Stimulated activated CD8-positive, alpha-beta memory T cell treated with anti-CD3 and anti-CD28 coated beads, Interleukin-7, amount 100 ng/mL, for 48 hours (primary cell): ENCODE measurements at places on chromosomes 6 and 20.

GRCh38 chr6:64252256-64252655 lies 616.7 kb downstream of the PHF3 start:
- DNase-seq = no peak

DNA sequence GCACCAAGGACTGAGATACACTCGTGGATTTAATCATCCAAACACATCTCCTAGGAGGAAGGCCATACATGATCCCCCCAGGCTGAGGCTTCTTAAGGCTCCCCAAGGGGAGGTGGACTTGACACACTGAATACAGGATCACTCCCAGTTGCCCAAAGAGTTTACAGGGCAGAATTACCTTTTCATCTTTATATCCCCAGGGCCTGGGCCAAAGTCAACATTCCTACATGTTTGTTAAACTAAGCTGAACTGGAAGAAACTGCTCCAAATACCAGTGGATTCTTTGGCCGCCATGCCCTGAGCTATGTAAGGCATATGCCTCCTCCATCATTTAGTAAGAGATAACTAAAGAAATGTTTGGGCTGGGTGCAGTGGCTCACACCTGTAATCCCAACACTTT lies 22.2 kb upstream of the SERPINB1 start:
- DNase-seq = no peak

- DNase-seq = no peak
Observed at GRCh38 chr6:130128326-130128725, 94.4 kb downstream of the SAMD3 start.

DNA sequence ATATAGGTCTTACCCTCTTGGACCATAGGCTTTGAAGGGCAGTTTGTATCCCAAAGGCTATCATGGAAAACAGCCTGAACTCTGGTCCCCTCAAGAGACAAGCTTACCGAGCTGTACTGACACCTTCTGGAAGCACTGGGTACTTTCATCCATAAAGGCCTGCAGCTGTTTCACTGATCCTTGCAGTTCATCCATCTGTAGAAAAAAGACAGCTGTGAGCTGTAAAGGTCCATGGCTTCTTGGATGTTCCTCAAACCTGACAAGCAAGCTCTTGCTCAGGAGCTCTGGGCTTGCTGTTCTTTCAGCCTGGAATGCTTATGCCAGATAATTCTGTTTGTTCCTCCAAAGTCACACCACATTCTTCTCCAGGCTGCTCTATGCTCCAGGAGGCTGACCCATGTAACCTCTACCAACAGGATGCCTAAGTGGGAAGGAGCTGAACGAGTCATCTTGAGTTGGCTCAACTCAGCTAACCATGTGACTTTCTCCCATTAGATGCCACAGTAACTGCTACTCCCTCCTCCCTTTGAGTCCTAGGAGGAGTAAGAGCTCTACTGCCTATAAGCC lies 8.8 kb upstream of the NDRG3 start:
- no peak for DNase-seq

DNA sequence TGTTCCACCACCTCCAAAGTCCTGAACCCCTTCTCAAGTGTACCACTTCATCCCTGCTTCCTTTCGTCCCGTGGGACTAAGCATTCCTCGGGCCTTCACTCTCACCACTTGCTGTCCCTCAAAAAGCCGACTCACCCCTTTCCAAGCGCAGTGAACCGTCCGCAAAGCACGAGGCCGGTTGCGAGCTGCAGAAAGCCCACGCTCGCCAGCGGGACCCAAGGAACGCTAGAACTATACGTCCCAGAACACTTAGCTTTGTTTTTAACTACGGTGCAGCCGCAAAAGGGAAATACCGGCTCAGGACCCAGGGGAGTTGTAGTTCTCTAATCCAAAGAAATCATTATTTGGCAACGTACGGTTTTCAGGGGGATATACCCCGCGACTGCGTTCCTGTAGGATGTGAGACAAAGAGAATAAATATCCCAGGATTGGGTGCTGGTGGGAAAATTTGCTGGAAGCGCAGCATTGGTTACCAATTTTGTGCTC lies 416 bp upstream of the POLR1H start:
- peak; percentile 10 for DNase-seq

DNA sequence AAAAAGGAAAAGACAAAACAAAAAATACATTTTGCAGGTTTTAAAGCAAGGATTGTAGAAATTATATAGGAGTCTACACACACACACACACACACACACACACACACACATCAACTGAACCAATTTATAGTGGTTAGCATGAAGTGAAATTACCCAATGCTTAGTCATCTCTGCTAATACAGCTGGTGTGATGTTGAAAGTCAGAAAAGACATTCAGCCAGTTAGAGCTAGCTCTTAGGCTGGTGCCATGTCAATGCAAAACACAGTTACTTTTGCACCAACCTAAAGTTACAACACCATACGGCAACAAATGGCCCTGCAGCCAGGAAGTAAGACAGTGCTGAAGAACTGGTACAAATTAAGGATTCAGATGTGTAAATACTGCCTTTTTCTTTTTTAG lies 15.2 kb downstream of the FAM210B start:
- no peak for DNase-seq

DNA sequence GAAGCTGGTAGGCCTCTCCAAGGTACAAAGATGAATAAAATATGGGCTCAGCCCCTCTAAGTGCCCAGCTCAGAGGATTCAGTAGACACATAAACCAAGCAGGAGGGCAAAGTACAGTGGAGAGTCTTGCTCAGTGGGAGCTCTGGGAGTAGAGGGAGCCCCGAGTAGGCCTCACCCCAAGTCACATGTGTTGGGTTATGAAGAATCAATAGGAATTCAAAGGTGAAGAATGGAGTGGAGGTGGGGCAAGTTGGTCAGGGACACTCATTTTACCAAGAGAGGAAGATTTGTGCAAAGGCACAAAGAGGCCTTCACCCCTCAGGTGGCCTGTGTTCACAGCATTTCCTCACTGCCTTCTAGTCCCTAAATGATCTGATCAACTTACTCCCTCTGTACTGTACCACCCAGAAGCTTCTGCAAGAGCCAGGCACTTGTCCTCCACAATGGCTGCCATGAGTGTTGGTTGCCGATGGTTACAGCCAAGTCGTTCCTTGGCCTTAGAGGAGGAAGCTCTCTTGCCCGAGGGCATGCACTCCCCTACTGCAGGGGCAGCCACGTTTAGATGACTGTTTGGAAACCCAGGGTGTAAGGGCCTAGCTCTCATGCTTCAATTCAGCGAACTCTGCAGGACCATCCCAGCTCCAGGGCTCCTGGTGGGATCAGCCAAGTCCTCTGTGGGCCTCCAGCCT lies 6.7 kb upstream of the CDKN1A start:
- no peak for DNase-seq

- DNase-seq = no peak
Observed at GRCh38 chr6:53603386-53604116, 58.6 kb upstream of the GCLC start.

DNA sequence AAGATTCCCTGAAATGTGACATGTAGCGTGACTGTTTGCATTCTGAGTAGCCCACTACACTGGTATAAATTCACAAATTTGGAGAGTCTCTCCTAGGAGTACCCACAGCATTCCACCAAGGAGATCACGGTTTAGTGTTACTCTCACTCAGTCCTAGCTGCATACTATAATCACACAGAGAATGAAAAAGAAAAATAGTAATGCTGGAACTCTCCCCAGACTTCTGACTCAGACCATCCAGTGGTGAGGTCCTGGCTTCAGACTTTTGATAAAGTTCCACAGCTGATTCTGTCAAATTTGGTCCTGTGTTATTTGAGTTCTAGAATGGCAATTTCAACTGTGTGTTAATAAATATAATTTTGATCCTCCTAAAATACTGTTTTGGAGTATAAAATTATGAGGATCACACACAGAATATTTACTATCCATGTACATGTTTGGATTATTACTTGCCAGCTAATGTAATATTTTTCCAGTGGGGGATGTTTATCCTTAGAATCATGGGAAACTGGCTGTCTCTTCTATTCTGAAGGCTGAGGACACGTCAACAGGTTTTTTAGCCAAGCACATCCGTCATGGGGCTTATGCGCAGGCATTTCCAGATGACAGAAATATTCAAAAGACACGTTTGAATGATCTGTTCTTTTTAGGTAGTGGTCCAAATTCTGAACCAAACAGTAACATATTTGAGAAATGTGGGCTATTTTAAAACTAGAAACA lies 5.1 kb upstream of the KIAA0408 start:
- no peak for DNase-seq

DNA sequence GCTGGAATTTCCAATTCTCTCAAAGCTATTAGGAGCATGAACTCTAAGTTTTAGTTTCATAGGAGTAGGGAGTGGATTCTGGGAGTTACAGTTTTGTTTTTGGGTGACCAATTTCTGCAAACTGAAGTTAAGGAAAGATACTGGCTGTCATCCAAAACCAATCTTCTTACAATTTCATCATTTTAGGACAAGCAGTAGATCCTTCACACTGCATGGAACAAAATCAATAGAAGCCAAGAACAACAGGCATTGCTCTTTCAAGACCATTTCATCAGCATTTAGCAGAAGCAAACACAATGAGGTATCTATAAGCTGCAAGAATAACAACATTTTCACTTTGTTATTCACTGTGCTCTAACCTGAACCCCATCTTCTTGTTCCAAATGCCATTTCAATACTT lies 173.0 kb downstream of the GMDS start:
- no peak for DNase-seq

DNA sequence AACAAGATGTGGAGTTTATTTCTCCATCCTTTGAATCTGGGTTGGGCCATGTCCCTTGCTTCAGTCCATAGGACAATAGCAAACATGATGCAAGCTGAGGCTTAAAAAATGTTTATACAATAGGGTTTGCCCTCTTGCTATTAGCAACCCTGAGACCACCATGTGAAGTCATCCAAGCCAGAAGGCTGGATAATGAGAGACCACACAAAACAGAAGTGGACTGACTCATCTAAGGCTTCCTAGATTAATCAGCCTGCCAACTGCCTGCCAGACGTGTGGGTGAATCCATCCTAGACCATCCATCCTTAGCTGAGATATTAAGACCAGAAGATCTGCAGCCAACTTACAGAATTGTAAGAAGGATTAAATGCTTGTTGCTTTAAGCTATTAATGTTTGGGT lies 38.1 kb upstream of the ISM1 start:
- peak; percentile 28 for DNase-seq

DNA sequence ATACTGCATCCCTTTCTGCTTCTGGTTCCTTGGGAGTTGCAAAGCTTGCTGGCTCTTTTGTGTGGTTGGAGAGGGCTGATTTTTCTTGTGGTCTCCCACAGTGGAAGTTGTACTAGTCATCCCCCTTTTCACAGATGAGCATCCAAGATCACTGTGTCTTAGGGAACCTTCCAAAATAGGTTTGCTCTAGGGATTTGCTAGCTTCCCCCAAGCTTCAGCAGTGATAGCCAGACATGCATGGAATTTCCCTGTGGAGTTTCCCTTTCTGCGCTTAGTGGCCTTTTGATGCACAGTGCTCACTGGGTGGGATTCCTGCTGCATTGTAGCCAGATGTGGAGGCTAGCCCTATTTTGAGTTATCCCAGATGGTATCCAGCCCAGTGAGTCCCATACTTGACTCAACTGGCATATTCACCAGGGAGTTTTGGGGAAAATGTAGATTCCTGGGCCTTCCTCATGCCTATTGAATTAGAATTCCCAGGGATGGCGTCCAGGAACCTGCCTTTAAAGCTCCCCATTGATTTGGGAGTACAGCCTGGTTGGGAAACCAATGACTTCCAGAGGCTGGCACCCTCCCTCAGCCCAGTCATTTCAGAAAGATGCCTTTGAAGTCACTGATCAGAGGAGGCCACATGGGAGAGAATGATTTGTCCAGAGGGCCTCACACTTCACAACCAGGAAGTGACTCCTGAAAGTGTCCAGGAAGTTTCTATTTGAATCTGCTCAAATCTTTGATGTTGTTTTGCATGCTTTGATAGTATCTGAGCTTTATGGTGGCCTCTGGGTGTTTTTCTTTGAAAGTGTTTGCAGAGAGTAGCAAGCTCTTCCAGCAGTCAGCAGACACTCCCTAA lies 25.9 kb downstream of the PPARD start:
- no peak for DNase-seq

- DNase-seq = no peak
Observed at GRCh38 chr6:144317736-144318135, 32.6 kb downstream of the UTRN start.

DNA sequence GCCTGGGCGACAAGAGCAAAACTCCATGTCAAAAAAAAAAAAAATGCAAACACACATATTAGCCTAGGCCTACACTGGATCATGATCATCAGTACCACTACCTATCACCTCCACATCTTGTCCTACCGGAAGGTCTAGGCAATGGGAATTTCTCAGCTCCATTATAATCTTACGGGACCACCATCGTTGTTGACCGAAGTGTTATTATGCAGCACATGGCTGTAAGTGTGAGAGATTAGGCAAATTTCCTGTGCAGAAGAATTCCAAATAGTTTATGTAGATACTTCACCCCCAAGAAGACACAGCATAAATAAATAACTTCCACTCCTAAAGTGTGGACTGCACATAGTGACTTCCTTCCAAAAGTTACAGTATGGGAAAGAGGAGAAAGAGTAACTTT lies 16.8 kb upstream of the KIAA1755 start:
- DNase-seq = no peak
